Skin of body (tissue), 3 donors: ENCODE measurements at places on chromosomes 4 and X.

DNA sequence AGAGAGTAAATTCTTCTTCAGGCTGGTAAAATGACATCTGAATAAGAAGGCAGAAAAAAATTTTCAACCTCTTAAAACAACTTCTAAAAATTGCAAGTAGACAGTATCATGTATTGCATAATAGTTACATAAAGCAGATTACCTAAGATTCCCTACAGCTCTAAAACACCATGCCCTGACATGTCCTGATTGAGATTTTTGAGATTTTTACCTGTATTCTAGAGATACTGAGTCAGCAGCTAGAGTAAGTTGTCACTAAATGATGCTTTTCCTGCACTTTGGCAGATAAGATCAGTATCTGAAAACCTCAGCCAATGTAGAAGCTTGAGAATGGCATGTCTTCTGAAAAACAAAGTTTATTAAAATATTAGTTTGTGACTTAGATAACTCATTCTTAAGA is 713.6 kb downstream of the CCSER1 start:
- no peak for DNase-seq

DNA sequence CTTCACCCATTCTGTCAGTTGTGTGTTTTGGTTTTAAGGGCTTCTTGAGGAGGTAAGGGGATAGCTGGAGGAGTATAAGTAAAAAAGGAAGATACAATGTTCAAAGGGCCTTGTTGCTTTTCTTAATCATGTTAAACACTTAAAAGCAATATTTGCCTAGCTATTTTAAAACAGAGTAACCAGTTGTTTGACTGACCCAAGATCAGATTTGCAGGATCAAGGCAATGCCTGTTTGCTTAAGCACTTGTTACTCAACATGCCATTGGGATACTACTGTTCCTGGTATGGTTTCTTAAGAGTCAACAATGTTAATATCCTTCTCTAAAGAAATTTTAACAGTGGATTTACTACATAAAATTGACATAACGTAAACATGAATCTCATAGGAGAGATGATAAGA is 2.6 kb downstream of the DCLK2 start:
- DNase-seq, result no peak

DNA sequence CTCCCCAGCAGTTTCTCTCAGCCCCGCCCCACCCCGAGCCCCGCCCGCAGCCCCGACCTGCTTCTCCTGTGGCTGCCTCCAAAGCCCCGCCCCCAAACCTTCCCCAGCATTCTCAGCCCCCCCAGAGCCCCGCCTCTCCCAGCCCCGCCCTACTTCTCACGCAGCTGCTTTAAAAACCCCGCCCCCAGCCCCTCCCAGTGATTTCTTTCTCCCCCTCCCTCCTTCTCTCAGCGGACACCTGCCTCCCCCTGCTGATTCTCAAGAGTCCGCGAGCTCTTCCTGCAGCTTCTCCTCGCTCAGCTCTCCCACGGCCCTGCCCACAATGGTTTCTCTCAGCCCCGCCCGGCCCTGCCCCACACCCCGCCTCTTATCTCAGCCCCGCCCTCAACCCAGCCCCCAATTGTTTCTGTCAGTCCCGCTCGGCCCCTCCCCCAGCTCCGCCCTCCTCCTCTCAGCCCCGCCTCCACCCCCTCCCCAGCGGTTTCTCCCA is 636 bp upstream of the EOLA1 start:
- peak; percentile 92 for DNase-seq

DNA sequence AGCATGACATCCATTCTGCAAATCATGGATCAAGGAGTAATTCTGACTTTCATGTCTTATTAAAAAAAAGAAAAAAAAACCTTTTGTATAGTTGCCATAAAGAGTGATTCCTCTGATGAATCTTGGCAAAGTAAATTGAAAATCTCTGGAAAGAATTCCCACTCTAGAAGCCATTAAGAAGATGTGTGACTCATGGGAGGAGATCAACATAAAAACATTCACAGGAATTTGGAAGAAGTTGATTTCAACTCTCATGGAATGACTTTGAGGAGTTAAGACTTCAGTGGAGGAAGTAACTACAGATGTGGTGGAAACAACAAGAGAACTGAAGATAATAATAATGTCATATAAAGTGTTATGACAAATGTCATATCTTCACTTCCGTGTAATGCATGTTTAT is 204.2 kb downstream of the PABPC4L start:
- no peak for DNase-seq

GRCh38 chr4:76322236-76322635 is 15.7 kb downstream of the STBD1 start:
- no peak for DNase-seq

- no peak for DNase-seq
Observed at GRCh38 chr4:56723201-56723605, 42.1 kb upstream of the HOPX start.

- no peak for DNase-seq
Observed at GRCh38 chrX:40531056-40531826, 49.5 kb upstream of the ATP6AP2 start.

GRCh38 chr4:40586034-40586433 is 43.6 kb downstream of the RBM47 start:
- DNase-seq, result no peak

DNA sequence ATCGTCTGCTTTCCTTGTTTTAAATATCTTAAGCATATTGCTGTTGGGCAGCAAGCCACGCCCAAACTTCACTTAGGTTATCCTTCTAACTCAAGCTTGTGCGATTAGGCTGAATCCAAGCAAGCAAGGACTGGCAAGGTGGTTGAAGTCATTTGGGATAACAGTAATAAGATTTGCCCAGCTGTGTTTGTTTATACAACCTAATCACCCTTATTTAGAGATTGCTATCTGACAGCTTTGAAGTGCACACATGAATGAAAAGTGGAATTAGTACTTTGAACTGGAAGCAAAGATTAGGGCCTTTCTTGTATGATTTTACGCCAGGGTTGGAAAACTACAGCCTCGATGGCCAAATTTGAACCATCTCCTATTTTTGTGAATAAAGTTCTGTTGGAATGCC is 182.1 kb downstream of the ASB9 start:
- DNase-seq, result no peak

DNA sequence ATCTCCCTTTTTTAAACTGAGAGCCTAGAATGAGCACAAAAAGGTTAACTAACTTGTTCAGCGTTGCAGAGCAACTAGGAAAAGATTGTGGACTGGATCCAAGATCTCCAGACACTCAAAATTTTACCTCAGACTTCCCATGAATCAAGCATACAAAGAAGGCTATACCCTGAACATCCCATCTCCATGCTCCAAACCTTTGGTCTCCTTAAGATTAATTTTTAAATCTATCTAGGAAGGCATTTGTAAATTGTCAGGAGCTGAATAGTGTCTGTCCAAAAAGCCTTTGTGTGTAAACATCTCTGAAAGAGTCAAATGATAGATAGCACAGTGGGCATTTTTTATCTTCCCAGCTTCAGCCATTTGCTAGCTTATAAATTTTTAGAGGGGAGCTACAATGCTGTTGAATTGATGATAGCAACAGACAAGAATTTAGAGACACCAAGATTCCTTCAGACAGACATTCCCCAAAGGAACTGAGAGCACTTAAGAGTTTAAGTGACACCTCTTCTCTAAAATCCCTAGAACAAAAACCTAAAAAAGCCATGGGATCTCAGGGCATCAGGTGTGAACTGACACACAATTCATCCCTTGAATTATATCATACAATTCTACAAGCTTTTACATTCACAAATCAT is 480.8 kb upstream of the FAM241A start:
- no peak for DNase-seq

DNA sequence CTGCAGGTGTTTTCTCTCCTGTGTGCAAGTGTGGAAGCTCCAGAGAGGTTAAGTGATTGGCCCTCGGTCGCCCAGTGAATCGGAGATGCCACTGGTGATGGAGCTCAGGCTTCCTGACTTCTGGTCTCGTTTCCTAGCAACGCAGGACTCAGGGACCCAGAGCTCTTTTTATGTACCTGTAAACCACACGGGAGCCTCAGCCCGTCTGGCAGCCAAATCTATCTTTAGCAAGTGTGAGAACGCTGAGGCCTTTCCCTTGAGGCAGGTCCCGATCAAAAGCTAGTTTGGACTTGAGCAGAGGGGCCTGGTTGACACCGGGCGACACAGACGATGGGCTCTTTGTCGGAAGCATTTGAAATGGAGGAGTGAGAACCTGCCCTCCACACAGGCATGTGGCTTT is 116.8 kb downstream of the SORCS2 start:
- no peak for DNase-seq

- DNase-seq, result no peak
Observed at GRCh38 chr4:113809311-113809710, 47.8 kb upstream of the CAMK2D start.

GRCh38 chr4:20544645-20545044 is 155.6 kb upstream of the PACRGL start:
- DNase-seq, result peak; percentile 80

GRCh38 chr4:152486429-152487389 is 49.2 kb downstream of the FBXW7 start:
- no peak for DNase-seq

DNA sequence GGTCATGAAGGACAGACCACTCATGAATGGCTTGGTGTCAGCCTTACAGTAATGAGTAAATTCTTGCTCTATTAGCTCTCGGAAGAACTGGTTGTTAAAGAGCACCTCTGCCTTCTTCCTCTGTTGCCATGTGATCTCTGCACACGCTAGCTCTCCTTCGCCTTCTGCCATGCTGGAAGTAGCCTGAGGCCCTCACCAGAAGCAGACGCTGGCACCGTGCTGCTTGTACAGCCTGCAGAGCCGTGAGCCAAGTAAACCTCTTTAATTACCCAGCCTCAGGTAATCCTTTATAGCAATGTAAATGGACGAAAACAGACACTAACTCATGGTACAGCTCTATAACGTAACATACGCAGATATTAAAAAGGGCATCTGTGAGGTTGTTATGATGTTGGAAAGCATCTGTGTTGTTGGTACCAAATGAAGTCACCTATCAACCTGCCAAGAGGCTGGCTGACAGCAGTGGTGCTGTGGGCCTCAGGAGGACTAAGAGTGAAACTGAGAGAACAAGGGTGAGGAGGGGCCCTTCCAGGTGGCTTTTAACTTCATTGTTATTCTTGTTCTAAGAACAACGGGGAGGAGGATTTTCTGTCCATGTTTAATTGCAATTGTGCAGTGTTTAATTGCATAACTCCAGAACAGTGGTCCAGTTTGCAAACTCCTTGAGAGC is 69.2 kb downstream of the CRMP1 start:
- no peak for DNase-seq

GRCh38 chr4:183299464-183299863 is 20.6 kb downstream of the CLDN22 start:
- no peak for DNase-seq

GRCh38 chr4:76969941-76970529 is 20.5 kb downstream of the SEPTIN11 start:
- DNase-seq, result no peak

GRCh38 chr4:184587701-184588100 is 61.5 kb downstream of the CASP3 start:
- DNase-seq, result no peak

DNA sequence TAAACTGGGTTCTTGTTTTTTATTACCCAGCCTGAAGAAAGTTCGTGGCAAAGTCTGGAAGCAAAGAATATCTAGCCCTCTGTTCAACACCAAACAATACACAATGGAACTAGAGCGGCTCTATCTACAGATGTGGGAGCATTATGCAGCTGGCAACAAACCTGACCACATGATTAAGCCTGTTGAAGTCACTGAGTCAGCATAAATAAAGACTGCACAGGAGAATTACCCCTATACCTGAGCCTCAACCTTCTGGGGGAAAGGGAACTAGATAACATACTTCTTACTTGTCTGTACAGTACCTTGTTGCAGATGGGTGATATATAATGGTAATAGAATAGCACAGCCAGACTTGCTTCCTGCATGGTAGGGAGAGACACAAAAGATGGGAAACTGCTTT is 4.6 kb upstream of the GCNA start:
- no peak for DNase-seq

- no peak for DNase-seq
Observed at GRCh38 chrX:153297376-153297775, 24.2 kb downstream of the PNMA6F start.

- no peak for DNase-seq
Observed at GRCh38 chrX:20019672-20020365, 29.0 kb upstream of the BCLAF3 start.

DNA sequence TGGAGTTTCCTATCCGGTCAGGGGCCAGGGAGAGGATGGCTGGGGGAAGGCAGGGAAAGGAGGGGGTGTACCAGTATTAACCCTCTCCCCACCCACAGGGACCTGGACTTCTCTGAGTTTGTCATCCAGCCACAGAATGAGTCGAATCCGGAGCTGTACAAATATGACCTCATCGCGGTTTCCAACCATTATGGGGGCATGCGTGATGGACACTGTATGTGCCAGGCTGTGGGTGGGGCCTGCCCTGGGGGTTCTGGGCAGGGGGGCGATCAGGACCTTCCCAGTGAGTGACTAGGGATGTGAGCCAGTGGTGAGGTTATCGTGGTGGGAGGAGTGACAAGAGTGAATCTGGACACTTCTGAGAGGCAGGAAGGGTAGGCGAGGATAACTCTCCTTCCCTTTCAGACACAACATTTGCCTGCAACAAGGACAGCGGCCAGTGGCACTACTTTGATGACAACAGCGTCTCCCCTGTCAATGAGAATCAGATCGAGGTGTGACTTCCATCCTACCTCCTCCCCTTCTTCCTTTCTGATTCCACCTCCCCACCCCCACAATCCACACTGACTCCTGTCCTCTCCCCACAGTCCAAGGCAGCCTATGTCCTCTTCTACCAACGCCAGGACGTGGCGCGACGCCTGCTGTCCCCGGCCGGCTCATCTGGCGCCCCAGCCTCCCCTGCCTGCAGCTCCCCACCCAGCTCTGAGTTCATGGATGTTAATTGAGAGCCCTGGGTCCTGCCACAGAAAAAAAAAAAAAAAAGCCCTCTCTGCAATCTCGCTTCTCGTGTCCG is 14.6 kb downstream of the USP11 start:
- DNase-seq, result no peak

DNA sequence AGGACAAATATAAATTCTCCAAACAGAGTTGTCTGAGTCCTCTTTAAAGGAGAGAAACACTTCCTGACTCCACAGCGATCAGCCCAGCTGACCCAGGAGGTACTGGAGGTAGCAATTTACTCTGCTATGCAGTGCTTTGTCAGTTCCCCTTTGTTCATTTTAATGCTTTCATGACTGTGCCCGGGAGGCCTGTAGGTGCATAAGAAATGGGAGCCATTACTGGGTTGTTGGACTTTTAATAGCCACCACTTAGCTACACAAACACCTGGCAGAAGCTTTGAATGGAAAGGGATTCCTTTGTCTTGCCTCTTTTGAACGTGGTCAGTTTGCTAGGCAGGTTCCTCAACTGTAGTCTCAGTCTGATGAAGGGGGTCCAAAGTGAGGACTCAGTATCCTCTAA is 59.0 kb upstream of the AFF2 start:
- DNase-seq, result no peak

GRCh38 chrX:54640736-54641135 is 110.7 kb downstream of the GNL3L start:
- DNase-seq, result peak; percentile 68

DNA sequence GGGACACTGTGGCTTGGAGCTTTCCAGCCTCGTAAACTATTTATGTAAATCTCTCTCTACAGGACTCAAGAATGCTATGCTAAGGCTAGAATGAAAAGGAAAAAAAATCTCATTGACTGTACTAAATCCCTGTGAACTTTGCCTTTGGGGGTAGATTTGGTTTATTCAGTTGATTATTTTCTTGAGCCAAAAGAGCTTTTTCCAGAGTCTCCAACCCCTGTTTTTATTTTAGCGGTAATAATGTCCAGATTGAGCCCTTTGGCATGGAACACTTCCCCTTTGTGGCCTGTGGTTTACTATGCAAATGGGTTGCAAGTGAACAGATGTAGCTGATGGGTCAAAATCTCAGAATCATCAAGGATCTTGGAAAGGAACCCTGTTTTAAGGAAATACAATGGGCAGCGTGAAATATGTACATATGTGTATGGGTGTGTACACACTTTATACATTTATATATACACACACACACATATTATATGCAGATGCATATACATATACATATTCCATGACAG is 72.9 kb downstream of the FAM9B start:
- DNase-seq, result no peak
